ENCODE measurements at places on chromosomes 6 and 20.

DNA sequence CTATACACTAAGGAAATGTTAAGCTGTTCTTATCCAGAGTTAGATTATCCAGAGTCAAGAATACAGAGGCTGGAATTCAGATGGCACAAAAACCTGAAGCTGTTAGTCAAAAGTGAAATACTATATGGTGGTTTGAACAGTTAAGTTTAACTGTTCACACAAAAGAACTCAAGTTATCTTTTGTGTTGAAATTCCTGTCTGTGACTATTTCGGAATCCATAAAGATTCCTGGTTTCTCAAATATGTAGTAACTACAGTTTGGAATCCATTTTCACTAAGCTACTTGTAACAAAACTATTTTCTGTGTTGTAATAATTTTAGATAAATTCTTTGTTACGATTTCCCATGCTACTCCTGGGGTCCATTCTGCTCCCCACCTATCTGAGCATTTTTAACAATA is 24.5 kb downstream of the FIG4 start:
- no peak for DNase-seq

DNA sequence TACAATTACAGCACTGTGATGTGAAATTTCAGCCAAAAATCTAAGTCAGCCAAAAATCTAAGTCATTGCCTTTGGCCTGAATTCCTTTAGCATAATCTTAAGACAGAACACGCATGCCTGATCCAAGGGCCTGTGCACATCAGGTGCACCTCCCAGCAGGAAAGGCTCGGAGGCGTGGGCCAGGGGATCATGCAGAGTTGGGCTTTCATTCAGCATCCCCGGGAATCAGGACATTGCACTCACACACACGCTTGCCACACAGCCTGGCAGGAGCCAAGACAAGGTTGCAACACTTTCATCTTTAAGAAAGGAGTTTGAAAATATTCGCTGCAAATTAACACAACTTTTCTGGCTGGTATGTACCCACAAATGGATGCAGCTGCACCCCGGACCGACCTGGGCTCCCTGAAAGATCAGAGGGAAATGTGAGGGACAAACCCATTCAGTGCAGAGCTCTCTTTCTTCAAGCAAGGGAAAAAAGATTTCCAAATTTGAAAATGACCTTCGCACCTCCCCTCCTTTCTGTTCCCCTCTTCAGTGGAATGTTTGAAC is 48.8 kb downstream of the ERMARD start:
- no peak for DNase-seq

- DNase-seq: peak; percentile 80
Observed at GRCh38 chr6:7108964-7109836, 1.4 kb downstream of the RREB1 start.

DNA sequence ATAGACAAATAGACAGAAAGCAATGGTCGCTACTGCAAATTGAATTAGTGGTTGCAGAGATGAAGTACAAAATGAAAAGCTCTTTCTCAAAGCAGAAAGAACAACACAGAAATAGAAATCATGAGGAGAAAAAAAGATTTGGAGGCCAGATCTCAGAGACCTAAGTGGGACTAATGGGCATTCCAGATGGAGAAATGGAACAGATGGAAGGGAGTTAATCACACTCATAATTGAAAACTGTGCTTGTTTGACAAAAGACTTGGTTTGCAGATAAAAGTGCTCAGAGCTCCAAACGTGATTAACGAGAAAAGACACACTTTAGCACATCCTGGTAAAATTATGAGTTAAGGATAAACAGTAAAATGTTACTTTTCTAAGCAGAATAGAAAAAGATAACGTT is 58.1 kb upstream of the SNRPB2 start:
- no peak for DNase-seq

DNA sequence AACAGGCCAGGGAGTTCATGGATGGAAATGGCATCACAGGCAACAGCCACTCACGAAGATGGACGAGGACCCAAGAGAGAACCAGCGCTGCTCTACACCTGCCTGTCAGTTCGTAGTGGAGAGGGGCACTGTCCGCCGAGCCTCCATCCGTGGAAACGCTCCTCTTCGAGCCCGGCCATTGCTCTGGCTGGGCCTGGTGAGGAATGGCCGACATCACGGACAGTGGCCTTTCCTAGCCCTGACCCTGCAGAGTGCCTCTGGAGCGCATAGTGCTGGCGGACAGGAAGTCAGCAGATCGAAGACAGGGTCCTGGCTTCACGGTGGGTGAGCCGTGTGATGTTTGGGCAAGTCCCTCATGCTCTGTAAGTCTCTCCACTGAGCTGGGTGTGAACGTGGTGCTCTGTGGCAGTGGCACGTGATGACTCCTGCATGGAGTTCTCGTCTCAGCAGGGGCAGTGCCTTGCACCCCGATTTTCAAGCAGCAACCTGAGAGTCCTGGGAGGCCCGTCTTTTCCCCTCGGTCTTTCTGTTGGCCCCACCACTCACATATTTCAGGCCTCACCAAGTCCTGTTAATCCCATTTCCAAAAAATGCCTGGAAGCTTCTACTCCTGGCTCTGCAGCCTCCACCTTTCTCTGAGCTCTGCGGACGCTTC is 214.4 kb downstream of the ERMARD start:
- DNase-seq: no peak

- no peak for DNase-seq
Observed at GRCh38 chr6:153437193-153437592, 306.1 kb upstream of the RGS17 start.

GRCh38 chr6:27281105-27281539 is 31.0 kb downstream of the POM121L2 start:
- DNase-seq: no peak

GRCh38 chr6:92431502-92431901 is 987.9 kb downstream of the EPHA7 start:
- DNase-seq: no peak

- no peak for DNase-seq
Observed at GRCh38 chr6:13384966-13385365, 56.6 kb upstream of the TBC1D7 start.

DNA sequence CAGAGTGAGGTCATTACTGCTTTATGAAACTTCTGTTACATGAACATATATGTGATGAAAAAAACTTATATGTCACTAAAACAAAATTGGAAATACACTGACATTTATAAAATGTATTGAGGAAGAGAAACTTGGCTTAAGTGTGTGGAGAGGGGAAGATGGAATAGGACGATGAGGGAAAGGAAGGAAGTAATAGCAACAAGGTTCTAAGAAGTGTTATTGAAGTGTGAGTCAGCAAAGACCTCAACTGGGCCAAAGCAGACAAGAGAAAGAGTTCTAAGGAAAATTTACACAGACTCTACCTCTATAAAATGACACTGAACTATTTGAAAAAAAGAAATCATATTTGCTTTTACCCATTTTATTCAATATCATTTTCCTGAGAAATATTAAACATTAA is 38.3 kb downstream of the SNX3 start:
- DNase-seq: peak; percentile 24

DNA sequence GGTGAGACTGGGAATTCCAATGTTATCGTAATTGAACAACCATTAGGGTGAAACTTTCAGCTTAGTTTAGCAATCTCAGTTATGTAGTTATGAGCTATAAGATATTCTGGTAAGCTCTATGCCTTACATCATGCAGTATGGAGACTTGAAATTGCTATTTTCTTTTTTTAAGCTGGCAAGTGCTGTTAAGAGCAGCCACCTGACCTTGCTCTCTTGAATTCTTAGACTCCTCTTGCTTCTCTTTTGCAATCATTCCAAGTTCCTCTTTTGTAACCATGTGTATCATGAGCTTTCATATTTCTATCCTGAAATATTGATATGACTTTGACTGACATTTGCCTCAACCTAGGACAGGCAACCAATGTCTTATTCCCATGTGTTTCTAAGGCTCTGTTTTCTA is 446.3 kb upstream of the SLC35B3 start:
- DNase-seq: peak; percentile 86

- DNase-seq: peak; percentile 90
Observed at GRCh38 chr20:48722002-48722731, 105.6 kb downstream of the PREX1 start.

GRCh38 chr20:48828734-48829460 is 1.1 kb upstream of the PREX1 start:
- DNase-seq: no peak

- no peak for DNase-seq
Observed at GRCh38 chr6:128358244-128358776, 162.1 kb downstream of the PTPRK start.

- DNase-seq: no peak
Observed at GRCh38 chr6:42526616-42527015, 37.2 kb upstream of the UBR2 start.

DNA sequence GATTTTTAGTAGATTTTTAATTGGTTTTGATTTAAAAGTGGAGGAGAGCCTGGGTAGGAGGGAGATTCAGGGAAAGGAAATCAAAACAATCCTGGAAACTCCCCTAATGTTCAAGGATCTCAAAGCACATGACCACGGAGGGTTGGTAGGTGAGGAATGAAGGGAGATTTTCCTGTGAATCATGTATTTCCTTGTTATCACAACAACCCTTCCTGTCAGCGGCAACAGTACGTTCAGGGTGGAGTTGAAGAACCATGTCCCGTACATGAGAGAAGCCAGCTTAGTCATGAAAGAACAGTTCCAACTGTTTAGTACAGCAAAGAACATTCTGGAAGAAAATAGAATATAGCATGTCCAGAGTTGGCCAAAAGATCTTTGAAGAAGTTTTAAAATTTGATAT is 79.4 kb upstream of the SCAF8 start:
- no peak for DNase-seq

- no peak for DNase-seq
Observed at GRCh38 chr6:158512809-158513208, 47.1 kb upstream of the TMEM181 start.

GRCh38 chr6:21847711-21848480 is 254.3 kb downstream of the SOX4 start:
- peak; percentile 23 for DNase-seq

- DNase-seq: no peak
Observed at GRCh38 chr6:8837343-8837742, 402.0 kb upstream of the SLC35B3 start.

- DNase-seq: no peak
Observed at GRCh38 chr6:13462458-13463327, 24.7 kb downstream of the GFOD1 start.

DNA sequence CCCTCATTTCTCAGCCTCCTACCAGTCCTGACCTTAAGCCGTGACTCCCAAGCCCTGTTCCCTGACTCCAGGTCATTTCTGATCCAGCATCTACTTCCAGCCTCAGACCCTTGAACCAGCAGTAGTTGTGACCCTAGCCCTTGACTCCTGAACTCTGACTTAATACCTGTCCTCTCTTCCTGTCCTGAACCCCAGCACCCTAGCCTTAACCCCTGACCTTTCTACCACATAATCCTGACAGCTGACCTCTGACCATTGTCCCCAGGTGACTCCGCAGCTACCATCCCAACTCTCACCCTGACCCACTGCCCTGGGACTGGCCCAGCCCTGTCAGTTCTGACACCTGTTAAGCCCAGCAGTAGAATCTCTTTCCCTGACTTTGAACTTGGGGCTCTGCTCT is 42.1 kb downstream of the MYH7B start:
- no peak for DNase-seq

DNA sequence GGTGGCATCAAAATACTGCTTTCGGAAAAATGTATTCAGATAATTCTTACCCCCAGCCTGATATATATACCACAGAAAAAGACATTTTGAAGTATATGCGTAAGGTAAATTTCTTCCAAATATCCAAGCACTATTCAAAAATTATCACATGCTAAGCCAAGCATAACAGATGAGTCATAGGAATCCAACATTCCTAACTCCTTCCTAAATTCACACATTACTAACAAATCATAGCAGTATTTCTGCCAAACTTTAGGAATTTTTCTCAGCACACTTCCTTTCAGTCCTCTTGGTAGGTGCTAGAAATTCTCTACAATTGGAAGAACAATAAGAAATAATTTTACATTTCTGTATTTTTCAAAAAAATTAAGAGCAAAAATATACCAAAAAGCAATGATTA is 417.5 kb downstream of the EYS start:
- DNase-seq: no peak

GRCh38 chr6:70474751-70475150 is 61.4 kb downstream of the FAM135A start:
- no peak for DNase-seq

DNA sequence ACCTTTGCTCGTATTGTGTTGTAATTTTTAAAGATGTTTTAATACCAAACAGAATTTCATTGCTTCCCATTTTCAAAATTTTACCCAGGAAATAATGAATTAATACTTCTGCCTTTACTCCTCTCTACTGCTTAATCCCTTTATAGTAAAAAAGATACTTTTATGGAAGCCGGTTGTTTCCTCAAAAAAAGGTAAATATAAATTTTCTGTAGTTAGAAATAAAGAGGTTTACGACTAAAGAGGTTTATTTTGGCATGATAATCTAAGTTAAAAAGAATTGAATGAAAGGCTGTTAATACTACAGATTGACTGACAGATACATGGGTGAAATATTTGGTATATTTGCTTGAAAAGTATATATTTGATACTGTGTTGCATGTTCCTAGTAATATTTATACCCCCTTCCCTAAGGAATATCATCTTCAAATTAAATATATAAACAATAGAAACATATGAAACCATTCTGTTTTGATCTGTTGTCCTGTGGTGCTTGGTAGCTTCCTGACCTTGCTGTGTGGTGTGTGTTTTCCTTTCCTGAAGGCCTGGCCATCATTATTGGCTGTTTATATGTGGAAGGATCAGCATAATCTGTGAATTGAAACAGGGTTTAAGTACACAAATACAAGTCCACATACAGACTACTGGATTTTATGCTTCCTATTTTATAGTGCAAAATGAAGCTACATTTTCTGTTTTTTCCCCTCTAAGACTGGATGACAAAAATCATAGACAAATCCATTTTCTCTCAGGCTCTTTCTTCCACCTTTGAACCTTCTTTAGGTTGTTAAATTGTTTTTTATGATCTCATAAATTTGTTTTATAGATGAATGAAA is 2.3 kb downstream of the LIN28B start:
- DNase-seq: no peak

GRCh38 chr6:73978330-73978729 is 282.3 kb downstream of the CD109 start:
- no peak for DNase-seq

DNA sequence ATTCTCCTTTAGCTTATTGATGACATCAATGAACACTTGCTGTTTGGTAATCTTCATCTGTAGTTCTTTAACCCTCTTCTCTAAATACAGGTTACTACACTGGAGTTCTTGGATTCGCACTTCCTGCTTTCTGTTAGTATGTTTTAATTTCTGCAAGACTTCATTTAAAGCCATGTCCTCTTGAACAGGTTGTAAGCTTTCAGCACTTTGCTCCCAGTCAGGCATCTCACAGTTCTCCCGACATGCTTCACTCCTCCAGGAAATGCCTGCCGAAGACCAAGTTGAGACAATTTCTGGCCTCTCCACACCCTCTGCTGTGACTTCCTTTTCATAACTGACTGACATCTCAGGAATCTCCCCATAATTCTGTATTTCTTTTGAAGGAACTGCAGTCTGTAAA is 15.8 kb downstream of the CAGE1 start:
- peak; percentile 35 for DNase-seq

DNA sequence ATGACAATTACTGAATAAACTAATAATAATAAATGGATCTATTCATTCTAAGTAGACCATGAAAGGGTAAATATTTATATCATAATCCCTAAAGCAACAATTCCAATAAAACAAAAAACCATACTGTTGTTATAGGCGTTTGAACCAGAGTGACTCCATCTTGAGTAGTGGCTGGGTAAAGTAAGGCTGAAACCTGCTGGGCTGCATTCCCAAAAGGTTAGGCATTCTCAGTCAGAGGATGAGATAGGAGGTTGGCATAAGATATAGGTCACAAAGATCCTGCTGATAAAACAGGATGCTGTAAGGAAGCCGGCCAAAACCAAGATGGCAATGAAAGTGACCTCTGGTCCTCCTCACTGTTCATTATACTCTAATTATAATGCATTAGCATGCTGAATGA is 8.3 kb downstream of the OR2H1 start:
- no peak for DNase-seq

GRCh38 chr6:140130074-140130473 is 755.6 kb upstream of the CITED2 start:
- no peak for DNase-seq
